ENCODE measurements at places on chromosomes 4 and X.

- no peak for DNase-seq
Observed at GRCh38 chr4:41349021-41349420, 92.3 kb downstream of the UCHL1 start.

GRCh38 chrX:153639177-153640044 lies 7.6 kb upstream of the DUSP9 start:
- DNase-seq: no peak

- DNase-seq: no peak
Observed at GRCh38 chr4:85784947-85785346, 310.0 kb downstream of the ARHGAP24 start.

DNA sequence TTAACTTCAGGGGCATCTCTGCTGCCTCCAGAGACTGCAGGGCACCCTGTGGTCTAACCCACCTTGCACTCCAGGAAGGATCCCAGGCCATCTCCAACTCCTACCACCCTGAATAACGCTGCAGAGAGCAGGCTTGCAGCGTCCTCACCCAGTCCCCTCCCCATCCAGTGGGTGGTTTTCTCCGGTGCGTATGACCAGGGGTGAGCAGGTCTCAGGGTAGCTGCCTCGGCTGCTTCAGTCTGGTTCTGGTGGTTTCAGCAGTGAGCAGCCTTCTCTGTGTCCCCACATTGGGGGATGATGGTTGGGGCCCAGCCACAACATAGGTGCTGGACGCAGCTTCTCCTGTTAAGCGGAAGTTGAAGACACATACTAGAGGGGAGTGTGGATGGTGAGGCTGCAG lies 38.6 kb upstream of the SORCS2 start:
- DNase-seq: no peak

DNA sequence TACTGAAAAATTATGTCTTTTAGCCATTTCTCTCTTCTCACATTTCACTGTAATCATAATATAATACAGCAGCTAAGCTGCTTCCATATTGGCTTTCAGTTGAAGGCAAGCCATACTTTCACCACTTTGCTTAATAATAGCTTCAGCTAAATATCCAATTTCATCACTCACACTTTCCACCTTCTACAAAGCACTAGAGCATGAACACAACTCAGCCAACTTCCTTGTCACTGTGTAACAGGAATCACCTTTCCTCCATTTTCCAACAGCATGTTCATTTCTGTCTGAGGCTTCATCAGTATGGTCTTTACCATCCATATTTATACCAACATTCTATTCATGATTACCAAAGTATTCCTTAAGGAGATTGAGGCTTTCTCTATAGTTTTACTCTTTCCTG lies 219.8 kb upstream of the CTSO start:
- DNase-seq: no peak

DNA sequence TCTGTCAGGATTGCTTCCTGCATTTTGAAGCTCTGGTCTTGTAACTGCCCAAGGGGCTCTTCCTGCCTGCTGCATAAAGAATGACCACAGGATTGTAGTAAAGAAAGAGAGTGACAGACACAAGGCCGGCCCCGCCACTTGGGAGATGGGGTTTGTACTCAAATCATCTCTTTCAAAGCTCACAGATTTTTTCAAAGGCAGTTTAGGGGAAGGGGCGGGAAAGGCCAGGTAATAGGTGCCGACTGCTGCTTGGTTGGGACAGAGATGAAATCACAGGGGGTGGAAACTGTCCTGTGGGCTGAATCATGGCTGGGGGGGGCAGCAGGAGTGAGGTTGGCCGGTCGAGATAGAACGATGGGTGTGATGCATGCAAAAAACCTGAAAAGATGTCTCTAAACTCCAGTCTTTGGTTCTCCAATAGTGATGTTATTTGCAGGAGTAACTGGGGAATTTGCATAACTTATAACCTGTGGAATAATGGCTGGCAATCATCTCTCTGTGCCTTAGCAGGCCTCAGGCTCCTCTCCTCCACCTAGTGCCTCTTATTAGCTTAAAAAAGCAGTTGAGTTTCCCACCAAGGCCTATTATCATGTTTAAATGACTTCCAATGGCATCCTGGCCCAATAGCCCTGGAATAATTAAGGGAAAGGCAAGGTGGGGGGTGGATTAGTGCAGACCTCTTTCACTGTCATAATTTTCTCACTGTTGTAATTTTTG lies 778.4 kb upstream of the FRG1 start:
- DNase-seq: no peak

- no peak for DNase-seq
Observed at GRCh38 chrX:115322375-115322774, 32.9 kb downstream of the LUZP4 start.

DNA sequence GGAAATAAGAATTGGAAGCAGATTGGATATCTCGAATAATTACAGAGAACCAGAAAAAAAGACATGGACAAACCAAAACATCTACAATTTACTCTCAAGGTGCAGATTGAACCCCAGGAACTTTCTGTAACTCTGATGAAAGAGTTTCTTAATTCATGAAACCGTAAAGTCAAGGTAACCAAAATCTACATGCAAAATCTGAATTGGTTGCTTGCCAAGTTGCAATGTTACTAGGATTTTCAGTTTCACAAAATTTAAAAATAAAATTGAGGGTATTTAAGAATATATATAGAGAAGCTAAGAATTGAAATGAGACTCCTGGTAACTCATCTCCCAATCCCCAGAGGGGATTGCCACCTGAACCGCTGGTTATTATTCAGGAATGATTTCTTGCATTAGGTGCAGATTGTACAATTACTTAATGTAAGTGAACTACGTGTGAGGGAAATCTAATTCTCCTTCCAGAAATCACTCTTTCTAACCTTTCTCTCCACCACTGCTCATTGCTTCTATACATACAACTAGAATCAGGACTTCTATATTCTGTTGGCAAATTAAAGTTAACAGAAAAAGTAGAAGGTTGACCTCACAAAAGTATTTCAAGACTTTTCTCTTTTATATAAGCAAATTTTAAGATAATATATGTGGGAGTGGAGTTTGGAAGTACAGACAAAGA lies 221.5 kb upstream of the NDST4 start:
- no peak for DNase-seq

DNA sequence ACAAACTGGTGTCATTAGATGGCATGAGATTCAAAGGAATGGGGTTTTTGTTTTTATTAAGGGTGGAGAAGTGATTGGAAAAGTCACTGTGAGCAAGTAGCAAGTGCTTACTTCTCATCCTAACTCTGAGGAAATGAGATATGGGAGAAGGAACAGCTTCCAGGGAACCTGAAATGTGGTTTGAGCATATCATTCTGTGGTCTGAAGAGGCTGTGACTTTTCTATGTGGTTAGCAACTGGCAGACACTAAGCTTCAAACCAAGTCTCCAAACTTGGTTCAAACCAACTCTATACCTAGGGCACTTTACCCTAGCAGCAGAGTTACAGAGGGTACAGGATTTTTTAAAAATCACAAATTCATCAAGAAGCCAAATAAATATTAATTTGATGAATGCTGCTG lies 58.2 kb downstream of the DCLK2 start:
- DNase-seq: no peak

DNA sequence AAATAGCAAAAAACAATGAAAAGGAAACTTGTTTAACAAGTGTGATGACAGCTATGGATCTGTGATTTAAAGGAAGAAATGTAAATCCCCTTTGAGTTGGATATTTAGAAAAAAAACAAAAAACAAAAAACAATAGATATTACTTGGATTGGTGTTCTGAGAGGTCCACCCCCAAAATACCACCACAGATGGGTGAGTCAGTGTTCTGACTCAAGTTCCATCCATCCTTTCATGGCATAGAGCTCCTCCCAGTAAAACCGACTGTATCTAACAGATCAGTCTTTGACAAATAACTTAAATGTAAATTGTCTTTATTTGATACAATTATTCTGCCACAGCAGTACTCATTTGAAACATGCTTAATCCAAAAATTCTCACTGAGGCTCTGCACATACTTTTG lies 27.4 kb downstream of the TMPRSS11B start:
- DNase-seq: no peak

DNA sequence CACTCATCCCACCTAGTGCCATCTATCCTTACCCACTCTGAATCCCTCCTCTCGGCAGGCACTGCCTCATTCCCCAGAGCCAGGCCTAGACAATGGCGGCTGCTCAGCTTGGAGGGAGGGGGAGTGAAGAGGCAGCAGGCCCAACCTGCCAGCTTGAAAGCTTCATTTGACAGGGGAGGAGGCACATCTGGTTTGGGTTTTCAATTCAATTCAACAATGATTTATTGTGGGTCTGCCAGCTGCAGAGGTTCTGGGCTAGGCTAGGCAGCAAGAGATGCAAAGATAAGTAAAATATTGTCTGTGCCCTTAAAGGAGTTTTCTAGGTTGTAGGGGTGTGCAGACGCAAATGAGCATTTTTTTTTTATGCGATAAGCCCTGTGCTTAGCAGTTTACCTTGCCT lies 58.5 kb downstream of the RTL9 start:
- DNase-seq: no peak

GRCh38 chrX:111646515-111646914 lies 34.5 kb upstream of the ALG13 start:
- no peak for DNase-seq

- DNase-seq: no peak
Observed at GRCh38 chr4:142378179-142378578, 467.9 kb downstream of the INPP4B start.

DNA sequence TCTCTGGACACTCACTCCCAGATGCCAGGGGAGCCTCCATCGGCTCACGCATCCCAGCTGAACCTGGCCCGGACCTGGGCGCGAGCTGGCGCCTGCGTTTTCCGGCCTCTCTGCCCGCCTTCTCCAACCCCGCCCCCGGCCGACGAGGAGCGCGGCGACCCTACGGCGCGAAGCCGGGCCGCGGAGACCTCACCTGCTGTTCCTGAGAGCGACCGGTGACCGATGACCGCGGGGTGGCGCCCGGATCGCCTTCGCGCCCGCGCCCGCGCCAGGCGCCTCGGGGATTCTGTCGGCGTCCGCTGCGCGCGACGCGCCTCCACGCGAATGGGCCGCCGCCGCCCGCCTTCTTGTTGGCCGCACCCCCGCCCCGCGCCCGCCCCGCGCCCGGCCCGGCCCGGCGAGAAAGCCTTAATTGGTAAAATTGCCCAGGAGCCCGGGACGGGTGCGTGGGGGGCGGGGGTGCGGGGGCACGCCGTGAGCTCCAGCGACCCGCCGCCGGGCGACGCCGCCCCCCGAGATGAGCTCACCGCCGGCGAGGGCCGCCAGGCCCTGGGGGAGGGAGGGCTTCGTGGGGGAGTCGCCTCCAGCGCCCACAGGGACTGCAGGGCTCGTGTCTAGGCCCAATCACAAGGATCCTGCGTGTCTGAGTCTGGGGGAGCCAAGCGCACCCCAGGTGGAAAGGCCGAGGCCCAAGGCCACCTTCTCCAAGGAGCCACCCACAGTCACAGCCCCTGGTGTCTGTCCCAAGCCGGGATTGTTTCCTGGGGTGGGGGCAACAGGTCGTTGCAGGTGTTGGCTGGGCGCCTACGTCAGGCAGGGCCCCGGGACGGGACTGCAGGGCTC lies at the start of gene FLNA:
Gene FLNA (minus strand): TSS at position 322 of the 843 bp plus-strand sequence. CDS start 3,389 bp downstream, outside the sequence.
- no peak for DNase-seq

GRCh38 chr4:12242354-12242753 lies 813.7 kb upstream of the HS3ST1 start:
- DNase-seq: no peak

DNA sequence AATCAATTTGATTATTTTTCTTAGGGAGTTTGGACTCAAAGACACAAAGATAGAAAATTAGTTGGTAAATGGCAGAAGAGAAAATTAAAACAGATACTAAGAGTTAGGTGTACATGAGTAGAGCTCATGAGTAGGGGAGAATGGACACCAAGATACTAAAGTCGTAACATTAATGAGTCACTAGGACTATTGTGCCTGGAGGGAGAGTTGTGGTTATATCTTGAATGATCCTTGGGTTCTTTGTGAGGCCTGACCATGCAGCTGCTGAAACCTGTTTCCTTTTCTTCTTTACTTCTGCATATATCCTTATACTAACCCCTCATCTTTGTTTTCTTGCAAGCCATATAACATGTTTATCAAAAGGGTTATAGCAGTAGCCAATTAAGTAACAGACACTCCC lies 532.8 kb downstream of the RPA4 start:
- DNase-seq: no peak

DNA sequence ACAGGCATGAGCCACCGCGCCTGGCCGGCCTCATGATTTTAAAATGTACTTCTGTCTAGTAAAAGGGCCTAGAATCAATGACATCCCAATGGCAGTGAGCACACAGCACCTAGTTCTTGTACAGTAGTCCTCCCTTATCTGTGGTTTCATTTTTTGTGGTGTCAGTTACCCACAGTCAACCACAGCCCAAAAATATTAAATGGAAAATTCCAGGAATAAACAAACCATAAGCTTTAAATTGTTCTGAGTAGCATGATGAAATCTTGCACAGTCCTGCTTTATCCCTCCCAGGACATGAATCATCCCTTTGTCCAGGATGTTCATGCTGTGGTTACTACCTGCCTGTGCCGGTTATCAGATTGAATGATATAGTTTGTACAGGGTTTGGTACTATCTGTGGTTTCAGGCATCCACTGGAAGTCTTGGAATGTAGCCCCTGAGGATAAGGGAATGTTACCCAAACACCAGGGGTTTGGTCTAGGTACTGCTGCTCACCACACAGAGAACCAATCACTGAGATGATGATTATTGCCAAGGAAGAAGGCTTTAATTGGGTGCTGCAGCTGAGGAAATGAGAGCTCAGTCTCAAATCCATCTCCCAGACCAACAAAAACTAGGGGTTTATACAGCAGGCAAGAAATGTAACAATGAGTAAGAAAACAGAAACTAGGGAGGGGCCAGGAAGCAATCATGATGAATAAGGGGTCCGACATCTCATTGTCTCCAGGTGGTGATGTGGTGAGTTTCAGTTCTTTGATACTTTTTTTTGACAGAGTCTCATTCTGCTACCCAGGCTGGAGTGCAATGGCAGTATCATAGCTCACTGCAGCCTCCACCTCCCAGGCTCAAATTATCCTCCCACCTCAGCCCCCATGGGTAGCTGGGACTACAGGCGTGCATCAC lies 16.2 kb upstream of the FHL1 start:
- no peak for DNase-seq

DNA sequence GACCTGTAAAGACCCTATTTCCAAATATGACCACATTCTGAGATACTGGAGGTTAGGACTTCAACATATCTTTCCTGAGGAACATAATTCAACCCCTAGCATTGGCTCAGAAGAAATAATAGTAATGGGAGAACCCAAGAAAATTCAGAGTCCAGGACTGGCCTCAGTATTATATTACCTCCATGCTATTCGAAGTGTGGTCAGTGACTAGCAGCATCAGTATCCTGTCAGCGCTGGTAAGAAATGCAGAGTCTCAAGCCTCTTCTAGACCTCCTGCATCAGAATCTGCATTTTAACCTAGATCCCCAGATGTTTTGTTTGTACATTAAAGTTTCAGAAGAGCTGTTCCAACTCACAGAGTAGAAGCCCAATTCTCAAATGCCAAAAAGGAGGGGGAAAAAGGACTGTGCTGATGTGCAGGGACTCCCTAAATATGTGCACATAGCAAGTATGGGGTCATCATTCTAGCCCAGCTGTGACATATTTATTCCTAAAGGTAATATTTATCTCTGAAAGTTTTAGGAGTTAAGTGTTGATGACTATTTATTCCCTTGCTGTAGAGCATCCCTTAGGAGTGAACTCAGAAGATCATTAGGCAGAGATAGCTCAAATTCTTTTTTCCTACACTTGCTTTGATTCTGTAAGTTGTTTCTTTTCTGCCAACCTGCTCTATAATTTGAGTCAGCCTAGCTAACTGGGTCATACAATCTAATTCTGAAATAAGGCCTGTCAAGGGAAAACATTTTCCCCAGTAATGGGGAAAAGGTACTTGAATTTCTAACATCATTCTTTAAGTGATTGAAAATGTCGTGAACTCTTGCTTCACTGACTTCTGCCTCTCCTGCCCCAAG lies 361.9 kb downstream of the ARHGAP24 start:
- DNase-seq: no peak

- DNase-seq: no peak
Observed at GRCh38 chr4:138911909-138912703, 103.5 kb upstream of the NOCT start.

All from vagina (tissue), 2 donors.